Activated CD4-positive, alpha-beta T cell treated with anti-CD3 and anti-CD28 coated beads, Interleukin-2, amount 50 U/mL, for 4 hours (primary cell): ENCODE measurements at places on chromosomes 13 and 19.

DNA sequence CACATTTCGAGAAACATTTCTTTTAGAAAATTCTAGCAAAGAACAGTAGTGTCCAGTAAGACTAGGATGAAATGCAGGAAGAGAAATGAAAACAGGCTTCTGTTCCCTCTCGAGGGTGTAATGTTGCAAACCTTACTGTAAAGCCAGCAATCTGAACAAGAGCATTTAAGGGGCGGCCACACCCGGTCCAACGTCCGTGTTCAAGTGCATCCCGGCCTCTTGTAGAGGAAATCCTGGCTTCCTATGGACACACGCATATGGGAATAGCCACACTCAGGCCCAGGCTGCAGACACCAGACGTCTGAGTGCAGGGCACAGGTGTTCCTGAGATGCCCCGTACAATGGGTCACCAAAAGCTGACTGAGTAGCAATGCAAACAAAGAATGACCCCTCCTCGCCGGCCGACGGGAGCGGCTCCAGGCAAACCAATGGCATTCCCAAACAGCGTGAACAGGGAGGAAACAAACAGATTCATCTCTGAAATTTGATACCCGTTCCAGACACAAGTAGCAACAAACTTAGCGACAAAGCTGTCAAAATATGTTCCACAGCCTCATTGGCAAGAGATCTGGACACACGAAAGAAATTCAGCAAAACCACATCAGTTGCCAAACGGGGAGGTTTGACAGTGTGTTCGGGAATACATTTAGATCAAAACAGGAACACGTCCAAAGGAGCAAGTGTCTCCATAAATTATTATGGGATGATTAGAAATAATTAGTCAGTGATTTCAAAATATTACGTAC lies 278.6 kb upstream of the TSHZ3 start:
- no peak for DNase-seq

DNA sequence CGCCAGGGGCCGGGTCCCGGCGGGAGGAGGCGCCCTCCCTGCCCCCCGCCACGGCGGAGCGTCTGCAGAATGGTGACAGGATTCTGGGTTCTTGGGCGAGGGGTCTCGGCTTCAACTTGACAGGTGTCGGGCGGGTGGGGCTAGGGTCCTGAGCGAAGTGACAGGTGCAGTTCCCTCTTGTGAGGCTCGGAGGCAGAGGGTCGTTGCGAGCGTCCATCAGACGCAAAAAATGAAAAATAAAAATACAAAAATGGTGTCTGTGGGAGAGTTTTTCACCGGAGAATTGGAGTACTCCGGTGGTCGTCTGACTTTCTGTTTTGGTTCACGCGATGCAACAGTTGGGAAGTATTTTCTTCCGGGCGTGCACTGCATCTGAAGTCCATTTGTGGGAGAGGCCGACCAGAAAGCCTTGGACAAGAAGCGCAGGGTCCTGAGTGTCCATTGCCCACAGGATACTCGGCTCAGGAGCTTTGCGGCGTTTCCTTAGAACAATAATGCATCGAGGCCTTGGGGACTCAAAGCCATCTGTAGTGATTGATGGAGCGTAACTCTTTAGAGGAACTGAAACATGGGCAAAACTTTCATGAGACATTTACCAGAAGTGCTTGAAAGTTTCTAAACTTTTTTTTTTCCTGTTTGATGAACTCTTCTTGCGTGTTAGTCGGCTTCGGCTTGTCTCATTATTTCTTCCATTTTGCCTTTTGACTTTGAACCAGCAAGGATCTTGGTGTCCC lies 759 bp downstream of the RB1 start:
- DNase-seq = no peak

- no peak for DNase-seq
These were observed 191.5 kb downstream of the LHFPL6 start for GRCh38 chr13:39411511-39411910.

- DNase-seq = no peak
These were observed 12.6 kb upstream of the ARHGAP45 start for GRCh38 chr19:1054102-1055027.

- no peak for DNase-seq
These were observed 18.7 kb downstream of the CDK8 start for GRCh38 chr13:26272621-26273020.

GRCh38 chr13:54682184-54682583 lies 1653.6 kb downstream of the OLFM4 start:
- DNase-seq = no peak

DNA sequence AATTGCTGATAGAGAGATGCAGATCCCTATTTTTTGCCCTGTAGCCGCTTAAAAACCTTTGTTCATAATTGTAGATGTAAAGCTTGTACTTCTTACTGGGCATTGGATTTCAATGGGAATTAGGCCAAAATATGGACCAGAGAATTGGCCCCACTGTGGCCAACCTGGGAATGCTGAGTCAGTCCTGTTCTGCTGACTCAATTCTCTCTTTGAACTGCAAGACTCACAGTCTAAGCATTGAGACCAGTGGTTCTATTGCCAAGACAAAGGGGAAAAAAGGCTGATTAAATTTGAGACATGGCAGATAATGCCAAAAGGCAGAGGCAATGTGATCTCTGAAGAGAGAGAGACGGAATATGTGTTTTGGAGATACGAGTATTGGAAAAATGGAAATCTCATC lies 72.5 kb upstream of the UBL3 start:
- DNase-seq = no peak

GRCh38 chr13:90902255-90902654 lies 445.2 kb upstream of the MIR17HG start:
- DNase-seq = no peak

- DNase-seq = no peak
These were observed 243.9 kb upstream of the SPRY2 start for GRCh38 chr13:80584785-80585184.

DNA sequence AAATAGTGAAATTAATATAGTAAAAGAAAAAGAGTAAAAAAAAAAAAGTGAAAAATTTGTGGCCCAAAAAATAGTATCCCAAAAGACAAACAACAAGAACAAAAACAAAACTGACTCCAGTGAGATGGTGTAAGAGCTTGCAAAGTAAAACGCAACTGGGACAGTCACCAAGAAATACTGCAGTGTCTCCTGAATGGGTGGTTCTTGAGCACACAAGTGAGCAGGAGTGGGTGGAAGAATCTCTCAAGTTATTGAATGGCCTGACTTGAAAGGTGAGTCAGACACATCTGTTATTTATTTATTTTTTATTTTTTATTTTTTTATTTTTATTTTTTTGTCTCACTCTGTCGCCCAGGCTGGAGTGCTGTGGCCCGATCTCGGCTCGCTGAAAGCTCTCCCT lies 1.9 kb downstream of the ZNF493 start:
- no peak for DNase-seq
